D721Med (cell line): ENCODE measurements at places on chromosomes 11 and 22.

DNA sequence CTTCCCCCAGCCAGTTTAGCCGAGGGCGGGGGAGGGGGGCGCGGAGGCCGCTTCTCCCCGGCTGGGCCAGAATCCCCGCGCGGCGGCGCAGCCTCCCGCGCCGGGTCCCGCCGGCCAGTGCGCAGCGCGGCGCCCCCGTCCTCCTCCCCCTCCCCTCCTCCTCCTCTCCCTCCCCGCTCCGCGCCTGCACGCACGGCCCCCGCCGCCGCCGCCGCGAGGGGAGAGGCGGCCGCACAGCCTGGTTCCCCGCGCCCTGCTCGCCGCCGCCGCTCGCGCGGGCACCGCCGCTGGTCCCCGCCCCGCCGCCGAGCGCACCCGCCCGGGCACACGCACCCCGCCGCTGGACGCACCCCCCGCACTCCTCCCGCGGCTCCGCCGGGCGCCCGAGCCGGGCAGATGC, at the start of gene FLRT1:
FLRT1 (plus strand) TSS at position 356 of the 400 bp plus-strand sequence. CDS start 80,337 bp downstream, outside the sequence.
- DNase-seq = no peak

DNA sequence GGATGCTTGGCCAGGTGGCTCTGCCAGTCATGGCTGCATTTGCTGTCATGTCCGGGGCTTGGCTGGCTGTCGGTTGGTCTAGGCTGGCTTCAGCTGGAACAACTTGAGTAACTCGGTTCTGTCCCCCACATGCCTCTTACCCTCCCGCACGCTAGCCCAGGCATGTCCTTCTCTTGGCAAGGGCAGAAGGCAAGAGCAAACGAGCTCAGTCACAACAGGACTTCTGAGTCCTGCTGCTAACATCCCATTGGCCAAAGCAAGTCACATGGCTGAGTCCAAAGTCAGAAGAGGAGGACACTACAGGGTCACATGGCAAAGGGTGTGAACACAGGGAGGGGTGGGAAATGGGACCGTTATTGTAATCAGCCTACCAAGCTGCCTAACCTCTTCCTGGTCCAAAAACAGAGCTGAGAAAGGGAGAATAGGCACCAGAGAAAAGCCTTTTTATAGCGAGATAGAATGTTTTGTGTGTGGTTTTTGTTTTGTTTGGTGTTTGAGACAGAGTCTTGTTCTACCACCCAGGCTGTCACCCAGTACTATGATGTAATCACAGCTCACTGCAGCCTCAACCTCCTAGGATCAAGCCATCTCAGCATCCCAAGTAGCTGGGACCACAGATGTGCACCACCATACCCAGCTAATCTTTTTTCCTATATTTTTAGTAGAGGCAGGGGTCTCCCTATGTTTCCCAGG, 81.9 kb downstream of the MN1 start:
- no peak for DNase-seq

- no peak for DNase-seq
Measured at GRCh38 chr11:134499990-134500389, 87.9 kb upstream of the B3GAT1 start.

GRCh38 chr22:30044369-30044768, 35.9 kb upstream of the HORMAD2 start:
- no peak for DNase-seq

DNA sequence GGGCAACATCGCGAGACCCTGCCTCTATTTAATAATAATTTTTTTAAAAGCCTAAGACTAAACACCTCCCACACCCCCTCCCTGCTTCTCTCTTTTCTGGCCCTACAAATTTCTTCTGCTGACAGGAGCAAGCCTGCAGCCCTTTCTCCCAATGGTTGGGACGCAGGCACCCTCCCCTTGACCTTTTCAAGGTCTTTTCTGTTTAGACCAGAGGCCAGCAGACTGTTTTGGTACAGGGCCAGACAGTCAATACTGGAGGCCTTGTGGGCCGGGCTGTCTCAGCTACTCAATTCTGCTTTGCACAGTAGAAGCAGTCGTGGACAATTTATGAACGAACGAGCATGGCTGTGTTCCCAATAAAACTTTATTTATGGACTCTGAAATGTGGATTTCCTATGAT, 92.3 kb downstream of the SCN3B start:
- DNase-seq = no peak

DNA sequence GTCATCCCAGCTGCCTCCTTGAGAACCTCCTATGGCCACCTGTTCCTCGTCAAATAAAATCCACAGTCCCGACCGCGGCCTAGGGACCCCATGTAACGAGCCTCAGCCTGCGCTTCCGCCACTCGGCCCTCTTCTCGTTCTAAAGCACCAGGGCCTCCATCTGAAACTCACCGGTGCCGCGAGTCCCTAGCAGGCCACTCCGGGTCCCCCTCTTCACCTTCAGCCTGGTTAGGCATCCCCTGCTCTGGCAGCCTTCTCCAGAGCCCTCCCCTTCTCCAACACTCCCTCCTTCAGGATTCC, 2.4 kb upstream of the SSTR3 start:
- no peak for DNase-seq

GRCh38 chr11:12278766-12279671, 98.4 kb upstream of the PARVA start:
- DNase-seq = no peak

GRCh38 chr22:37965940-37966664, 12.6 kb downstream of the POLR2F start:
- DNase-seq = no peak

DNA sequence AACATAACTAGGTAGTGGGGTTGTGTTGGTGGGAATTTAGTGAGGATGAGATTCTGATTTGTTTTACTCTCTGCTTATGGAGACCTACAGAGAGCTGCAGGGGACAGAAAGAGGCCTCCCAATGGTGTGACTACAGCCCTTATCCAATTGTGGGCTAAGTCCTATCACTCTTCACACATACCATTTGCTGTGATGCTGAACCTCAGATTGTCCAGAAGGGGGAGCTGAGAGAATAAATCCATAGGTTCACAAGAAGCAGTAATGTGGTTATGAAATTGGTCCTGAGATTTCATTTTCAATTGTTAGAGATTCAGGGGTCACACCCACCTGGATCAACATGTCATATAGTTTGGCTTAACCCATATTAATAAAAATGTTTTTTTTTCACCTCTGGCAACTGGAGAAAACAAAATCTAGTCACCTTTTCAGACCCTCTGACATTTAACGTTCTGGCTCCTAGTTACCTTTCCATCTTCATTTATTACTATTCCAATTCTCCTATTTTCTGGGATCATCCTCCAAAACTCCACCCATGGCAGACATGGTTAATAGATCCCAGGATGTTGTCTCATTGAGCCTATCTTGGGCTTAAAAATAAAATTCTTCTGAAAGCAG, 53.3 kb upstream of the PTPN5 start:
- DNase-seq = no peak

GRCh38 chr11:68798221-68798813, 43.4 kb downstream of the CPT1A start:
- no peak for DNase-seq

- no peak for DNase-seq
Measured at GRCh38 chr11:134196756-134197155, 27.0 kb downstream of the NCAPD3 start.

DNA sequence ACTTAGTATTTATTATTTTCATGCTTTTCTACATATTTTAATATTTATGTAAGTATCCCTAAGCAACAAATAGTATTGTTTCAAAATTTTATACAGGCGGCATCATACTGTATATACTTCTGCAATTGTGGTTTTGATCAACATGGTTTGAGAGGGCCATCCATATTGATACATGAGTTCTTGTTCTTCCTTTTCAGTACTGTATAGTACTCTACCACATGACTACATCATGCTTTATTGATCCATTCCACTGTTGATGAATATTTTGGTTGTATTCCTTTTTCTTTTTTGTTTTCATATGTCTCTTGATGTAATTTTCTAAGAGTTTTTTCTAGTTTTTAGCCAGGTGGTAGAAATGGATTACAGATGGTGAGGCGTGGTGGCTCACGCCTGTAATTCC, 40.1 kb downstream of the SLC35F2 start:
- DNase-seq = no peak

GRCh38 chr11:83156144-83156995, 561 bp upstream of the PCF11 start:
- peak; percentile 66 for DNase-seq

GRCh38 chr11:1487851-1488574, 1.4 kb upstream of the MOB2 start:
- no peak for DNase-seq

DNA sequence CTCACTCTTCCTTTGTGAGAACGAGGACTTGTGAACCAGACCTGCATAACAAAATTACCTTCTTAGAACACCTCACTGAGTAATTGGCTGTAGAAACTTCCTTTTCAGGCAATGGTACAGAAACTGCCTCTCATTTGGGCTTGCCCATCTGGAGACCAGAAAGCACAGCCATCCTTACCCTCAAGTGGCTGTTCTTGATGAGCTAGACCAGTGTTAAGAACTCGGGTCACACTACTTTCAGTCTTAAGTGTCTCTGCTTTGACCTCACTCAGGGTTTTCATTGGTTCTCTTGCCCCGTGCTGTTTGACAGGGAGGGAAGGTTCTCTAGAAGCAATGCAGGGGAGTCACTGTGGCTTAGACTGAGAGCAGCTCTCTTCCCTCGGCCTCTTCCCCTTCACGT, 29.3 kb downstream of the NAT10 start:
- no peak for DNase-seq

GRCh38 chr11:14095882-14096281, 133.4 kb downstream of the SPON1 start:
- DNase-seq = no peak

DNA sequence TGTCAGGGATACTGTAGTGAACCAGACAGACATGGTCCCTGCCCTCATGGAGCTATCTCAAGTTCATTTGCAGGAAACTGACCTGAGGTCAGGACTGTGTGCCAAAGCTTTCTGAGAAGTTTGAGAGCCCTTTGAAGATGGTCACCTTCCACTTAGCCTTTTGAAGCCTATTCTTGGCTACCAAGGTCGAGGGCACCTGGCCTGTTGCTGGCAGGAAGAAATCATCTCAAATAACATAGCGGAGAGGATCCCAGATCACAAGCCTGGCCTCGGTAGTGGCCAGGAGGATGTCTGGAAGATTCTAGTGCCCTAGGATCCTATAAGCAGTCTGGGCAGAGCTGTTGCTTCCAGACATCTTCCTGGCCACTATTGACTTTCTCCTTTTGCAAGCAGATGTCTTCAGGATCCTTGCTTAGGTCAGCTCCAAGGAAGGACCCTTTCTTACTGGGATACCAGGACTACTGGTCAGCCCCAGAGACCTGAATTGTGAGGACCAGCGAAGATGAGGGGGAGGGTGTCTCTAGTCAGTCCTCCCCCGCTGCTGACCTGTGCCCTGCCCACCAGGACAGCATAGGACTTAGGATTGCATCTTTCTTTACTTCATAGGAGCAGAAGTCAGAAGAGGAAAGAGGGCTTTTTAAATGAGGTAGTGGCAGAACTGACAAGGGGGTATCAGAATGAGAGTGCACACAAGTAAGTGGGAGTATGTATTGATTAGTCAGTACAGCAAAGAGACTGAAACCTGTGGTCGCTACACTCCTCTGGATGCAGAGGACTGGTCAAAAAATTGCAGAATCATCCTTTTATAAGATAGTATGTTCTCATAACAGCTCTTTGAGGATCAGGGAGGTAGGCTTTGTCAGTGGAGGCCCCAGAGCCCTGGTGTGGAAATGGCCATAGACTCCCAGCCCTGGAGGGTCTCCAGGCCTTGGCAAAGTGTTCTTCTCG, 94.8 kb downstream of the TEAD1 start:
- no peak for DNase-seq

DNA sequence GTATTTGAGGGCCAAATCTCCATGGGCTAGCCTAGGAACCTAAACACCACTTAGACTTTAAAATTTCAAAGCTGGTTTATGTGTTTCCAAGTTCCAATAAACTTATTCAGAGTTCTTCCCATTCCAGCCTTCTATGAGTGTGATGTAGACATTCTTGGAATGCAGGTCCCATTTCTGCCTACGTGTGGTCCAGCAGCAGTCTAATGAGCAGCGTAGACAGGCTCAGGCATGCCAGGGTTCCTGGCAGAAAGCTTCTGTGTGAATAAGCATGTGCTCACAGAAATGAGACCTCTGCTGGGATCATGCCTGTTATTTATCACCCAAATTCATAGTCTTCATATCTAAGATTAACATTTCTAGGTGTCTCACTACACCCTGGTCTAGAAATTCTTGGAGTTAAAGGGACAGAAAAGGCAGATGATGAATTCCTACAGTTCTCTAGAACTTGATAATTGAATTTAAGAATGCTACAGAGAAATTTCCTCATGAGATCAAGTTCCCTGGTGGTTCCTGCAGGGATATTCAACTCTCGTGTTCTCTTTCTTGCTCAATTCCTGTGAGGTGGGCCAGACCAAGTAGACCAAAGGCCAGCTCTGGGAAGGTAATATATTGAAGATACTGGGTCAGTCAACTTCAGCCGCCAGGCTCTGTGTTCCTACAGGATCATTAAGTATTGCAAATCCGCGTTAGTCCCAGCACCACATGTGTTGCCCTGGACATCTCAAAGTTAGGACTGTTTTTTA, 17.6 kb downstream of the RNF185 start:
- DNase-seq = no peak

DNA sequence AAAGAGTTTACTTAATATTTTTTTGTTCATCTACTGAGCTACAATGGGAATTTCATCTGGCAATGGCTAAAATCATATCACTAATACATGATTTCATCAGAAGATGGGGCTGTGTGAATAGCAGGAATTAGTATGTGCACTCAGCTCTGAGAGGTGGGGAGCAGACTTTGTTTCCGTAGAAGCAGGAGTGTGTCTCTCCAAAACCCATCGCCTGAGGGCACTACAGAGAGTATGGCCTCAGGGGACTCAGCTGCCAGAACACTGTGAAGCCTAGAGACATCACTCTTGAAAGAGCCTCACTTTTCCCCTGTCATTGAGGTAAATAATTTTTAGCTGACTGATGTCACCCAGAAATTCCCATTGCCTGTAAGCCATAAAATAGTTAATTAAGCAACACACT, 261.4 kb upstream of the ISX start:
- no peak for DNase-seq

GRCh38 chr22:50727678-50728522, 10.1 kb upstream of the ACR start:
- DNase-seq = no peak

GRCh38 chr11:113168354-113169342, 145.7 kb upstream of the TTC12 start:
- no peak for DNase-seq

DNA sequence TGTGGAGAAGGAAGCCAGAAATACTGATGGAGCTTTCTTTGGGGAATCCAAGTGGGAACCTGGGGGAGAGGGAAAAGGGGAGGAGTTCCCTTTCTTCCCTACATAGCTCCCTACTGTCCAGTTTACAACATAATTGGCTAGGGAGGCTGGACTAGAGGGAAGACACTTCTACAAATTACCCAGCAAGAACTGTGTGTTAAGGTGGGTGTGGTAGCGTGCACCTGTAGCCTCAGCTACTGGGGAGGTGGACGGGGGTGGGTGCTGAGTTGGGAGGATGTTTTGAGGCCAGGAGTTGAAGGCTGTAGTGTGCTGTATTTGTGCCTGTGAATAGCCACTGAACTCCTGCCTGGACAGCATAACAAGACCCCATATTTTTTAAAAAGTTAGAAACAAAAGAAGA, 74.0 kb downstream of the NAV2 start:
- no peak for DNase-seq
